ENCODE measurements at places on chromosomes 12 and 14.

DNA sequence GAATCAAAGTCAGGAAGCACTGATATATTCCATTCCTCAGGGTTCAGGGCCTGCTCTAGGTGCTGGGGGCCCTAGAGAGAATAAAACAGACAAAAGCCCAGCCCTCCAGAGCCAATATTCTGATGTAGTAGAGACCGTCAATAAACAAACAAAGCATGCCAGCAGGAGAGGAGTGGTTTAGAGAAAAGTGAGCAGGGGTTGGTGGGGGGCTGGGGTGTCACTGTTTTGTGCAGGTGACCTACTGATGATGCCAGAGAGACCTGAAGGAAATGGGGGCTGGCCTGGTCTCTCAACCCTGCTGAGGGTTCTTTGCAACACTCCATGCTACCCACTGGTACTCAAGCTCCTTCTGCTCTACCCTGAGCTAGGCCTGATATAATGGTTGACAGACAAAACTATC is 26.5 kb downstream of the IL26 start:
- no peak for DNase-seq

DNA sequence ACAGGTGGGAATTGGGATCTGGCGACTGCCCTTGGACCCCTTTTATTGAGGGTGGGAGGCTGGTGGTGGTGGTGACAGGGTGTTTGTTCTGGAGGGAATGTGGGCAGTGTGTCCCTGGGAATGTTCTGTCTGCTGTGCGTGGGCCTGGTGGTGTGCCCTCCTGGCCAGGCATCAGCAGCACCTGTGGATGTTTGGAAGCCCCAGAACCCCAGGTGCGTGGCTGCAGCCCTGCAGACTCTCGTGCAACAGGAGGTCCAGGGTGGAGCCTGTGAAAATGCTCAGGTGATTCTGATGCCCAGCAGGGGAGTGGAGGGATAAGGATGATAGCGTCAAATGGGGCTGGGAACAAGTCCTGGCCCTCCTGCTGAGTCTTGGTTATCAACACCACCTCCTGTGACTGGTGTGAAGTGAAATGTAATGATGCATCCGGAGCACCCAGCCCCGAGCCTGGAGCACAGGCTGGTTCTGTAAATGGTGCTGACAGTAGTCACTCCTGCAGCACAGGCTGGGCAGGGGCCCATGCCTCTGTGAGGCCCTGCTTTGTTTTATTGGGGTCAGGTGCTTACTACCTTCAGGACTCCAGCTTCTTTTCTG is 176.6 kb downstream of the TSPAN9 start:
- DNase-seq = no peak

- DNase-seq = no peak
Observed at GRCh38 chr12:112328456-112329124, 53.6 kb downstream of the HECTD4 start.

- DNase-seq = no peak
Observed at GRCh38 chr14:39641224-39641623, 209.0 kb upstream of the FBXO33 start.

DNA sequence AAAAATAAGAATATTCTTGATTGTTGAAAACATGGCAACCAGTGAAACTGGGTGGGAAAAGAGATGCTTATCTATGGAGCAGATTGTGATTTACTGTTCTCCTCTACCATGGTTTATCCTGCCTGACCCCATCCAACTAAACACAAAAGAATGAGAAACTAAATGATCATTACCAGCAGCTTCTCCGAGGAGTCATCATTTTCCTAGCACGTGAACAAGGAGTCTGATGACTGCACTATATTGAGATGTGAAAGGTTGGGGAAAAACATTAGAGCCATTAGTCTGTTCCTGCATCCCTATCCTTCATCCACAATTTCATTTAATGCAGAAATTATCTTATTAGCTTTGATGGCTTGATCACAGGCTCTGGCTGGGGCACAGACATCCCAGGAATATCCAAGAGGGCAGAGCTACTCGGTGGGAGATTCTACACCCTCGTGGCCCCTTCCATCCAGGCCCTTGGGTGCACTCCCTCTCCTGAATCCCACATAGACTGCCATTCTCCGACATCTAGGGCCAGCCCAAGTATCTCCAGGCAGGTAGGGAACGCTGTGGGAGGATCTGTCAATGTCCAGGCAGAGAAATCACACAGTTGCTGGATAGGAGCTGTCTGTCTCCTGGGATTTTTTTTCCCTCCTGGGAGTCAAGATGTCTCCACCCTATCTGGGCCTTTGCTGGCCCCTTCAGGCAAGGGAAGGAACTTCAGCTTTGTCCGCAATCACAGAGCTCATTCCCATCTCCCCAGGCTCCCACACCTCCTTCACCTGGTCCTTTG is 43.3 kb upstream of the DHRS4 start:
- DNase-seq = no peak
